ENCODE measurements at places on chromosomes 5 and 9.

- peak; percentile 11 for DNase-seq
Observed at GRCh38 chr5:133421394-133421793, 190.9 kb downstream of the FSTL4 start.

- DNase-seq, result no peak
Observed at GRCh38 chr9:137647096-137647714, 28.4 kb downstream of the EHMT1 start.

GRCh38 chr5:81572201-81572600, 178.3 kb upstream of the ACOT12 start:
- no peak for DNase-seq

DNA sequence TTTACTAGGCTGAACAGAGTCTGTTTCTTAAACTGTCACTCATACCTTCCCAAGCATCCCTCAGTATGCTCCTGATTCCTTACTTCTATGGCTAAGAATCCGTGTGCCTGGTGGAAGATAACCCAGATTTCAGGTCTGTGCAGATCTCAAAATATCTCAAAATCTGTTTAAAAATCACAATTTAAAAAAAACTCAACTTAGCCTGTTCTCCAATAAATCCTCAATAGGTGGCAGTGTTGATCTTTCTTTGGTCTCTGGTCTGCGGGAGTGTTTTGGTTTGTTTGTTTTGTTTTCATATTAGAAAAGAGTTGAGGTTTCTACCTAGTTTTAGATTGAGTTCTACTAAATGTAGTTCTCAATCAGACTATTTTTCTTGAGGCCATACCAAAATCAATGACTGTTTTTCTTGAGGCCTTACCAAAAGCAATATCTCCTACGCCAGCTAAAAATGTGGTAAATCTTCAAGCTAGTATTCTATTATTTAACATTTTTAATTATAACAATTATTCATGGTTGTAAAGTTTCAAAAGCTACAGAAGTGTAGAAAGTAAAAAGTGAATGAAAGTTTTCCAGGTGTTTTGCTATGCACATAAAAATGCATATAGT, 57.9 kb downstream of the TGFBR1 start:
- peak; percentile 67 for DNase-seq

DNA sequence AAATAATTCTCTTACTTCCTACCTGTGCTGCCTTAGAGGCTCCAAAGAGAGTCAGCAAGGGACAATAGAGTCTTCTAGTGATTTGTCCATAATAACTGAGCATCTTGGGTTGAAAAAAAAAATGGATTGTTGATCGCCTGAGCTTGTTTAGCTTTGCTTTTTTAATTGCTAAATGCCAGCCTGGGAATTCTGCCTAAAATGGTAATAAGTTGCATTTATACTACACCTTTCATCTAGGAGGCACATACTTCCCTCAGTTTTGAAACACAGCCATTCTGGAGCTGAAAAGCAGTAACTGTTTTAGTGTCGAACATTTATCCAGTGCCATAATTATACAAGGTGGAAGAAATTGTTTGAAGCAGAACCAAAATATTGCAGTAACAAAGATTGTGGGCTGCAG, 421.3 kb downstream of the CAAP1 start:
- no peak for DNase-seq

DNA sequence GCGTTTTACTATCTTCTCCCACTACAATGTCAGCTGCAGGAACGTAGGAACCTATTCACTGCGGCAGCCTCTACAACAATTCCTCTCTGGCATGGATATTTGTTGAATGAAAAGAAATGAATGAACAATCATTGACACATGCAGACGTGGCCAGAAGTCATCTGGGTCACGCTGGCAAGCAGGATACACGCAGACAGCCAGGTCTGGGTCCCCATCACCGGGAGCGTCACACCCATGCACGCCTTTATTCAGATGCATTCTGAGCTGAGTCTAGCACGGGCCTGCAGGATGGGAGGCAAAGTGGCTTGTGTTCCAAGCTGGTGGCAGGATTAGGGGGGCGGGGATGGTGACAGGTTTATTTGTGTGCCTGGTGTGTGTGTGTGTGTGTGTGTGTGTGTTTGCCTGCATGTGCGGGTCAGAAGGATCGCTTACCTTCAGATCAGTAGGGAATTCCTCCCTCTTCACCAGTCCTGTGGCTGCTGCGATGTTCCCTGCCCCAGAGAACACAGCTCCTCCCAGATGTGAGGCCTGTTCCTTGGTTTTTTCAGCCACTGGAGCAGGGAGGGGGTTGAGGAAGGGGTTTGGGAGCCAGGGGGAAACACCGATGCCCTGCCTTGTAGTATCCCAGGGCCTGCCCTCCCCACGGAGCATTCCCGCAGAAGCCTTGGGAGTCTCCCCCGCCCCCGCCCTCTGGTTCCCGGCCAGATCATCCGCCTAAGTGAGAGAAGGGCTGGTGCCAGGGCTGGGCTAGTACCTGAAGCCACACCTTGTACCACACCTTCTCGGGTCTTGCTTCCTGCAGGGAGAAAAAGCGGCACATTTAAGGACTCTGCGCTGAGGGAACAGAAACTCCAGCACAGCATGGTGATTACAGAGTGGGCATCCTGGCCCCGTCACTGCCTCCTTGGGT, 4.1 kb downstream of the SNCB start:
- no peak for DNase-seq

GRCh38 chr5:76542887-76543690, 80.1 kb downstream of the F2RL2 start:
- peak; percentile 77 for DNase-seq

DNA sequence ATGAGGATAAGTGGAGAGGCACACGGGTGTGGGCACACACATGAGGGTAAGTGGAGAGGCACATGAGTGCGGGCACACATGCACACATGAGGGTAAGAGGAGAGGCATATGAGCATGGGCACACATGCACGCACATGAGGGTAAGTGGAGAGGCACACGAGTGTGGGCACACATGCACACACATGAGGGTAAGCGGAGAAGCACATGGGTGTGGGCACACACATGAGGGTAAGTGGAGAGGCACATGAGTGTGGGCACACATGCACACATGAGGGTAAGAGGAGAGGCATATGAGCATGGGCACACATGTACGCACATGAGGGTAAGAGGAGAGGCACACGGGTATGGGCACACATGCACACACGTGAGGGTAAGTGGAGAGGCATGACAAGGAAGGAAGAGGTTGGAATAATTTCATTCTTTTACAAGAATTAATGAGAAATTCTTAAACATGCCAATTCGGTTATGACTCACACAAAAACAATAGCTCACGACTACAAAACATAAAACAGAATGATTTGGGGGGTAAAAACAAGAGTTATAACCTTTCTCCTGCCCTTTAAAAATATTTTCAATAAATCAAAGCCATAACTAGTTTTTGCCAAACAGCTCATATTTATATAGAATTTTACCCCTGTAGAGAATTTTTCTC, 67.5 kb downstream of the APBA1 start:
- no peak for DNase-seq
